ENCODE measurements at places on chromosomes 5 and 9. TPM values are rescaled to one million over a fixed set of nuclear protein-coding genes. Genes with fewer than 3 reads are reported as not detected.

- H3K4me3 ChIP-seq, result no peak overlapping the region
- H3K27ac ChIP-seq, result no peak overlapping the region
- H3K4me1 ChIP-seq, result no peaks in the 10 kb centered on the region
- no peak for DNase-seq
Observed at GRCh38 chr9:61674465-61674864, 484.6 kb downstream of the SPATA31A7 start.

The TMEM171 gene
- not detected for total RNA-seq

DNA sequence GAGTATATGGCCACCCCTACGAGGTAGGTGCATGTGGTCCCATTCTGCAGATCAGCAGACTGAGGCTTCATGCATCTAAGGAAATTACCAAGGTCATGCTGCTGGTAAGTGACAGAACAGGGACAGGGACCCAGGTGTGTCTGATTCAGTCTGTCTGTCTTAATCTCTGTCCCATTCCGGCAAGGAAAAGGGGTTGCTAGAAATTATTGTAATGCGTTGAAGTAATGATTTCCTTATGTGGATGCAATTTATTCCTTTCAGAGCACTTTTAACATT lies 76.8 kb downstream of the AMBP start:
- no peak for DNase-seq
- H3K36me3 ChIP-seq, result no peaks in the 10 kb centered on the region
- peaks cover 29% of the 10 kb centered on the region for H3K4me1 ChIP-seq

DNA sequence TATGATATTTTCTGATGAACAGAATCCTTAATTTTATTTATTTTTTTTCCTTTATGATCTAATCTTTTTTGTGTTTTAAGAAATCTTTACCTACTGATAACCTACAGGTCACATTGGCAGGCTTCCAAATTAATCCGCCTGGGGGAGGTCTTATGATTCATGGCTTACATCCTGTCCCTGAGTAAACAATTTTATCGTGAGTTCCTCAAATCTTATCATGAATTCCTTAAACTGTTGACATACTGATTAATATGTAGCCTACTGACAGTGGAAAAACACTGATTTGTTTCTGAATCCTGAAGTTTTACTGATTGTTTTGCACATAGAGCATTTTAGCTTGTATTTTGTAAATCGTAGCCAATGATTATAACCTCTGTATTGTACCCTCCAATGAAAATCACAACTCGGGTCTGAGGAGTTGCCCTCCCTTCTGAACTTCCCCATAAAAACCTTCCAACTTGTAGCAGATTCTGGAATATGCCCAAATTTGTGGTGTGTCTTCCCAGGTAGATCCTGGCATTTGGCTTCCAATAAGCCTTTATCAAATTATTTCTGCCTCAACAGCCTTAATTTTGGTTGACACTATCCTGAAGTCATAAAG lies 105.6 kb downstream of the VCAN start:
- H3K4me1 ChIP-seq, result no peaks in the 10 kb centered on the region
- H3K27ac ChIP-seq, result no peak overlapping the region
- no peak for DNase-seq
- no peak overlapping the region for H3K4me3 ChIP-seq

DNA sequence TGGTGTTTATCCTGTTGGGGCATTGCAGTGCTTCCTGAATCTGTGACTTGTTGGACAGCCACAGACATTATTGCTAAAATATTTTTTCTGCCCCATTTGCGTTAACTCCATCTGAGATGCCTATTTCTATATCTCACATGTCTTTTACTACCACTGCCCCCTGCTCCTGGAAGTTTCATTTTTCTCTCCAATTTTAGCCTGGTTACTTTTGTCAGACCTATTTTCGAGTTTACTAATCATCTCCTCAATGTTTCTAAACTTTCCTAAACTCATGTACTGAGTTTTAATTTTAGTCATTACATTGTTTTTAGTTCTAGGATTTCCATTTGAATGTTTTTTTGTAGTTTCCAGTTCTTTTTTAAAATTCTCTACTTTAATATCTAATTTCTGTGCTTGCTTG lies 17.6 kb downstream of the HAPLN1 start:
- peaks cover 5% of the 10 kb centered on the region for H3K27me3 ChIP-seq
- no peak overlapping the region for H3K4me3 ChIP-seq
- no peaks in the 10 kb centered on the region for H3K4me1 ChIP-seq
- no peak overlapping the region for H3K27ac ChIP-seq
- DNase-seq, result no peak
- H3K36me3 ChIP-seq, result no peaks in the 10 kb centered on the region

DNA sequence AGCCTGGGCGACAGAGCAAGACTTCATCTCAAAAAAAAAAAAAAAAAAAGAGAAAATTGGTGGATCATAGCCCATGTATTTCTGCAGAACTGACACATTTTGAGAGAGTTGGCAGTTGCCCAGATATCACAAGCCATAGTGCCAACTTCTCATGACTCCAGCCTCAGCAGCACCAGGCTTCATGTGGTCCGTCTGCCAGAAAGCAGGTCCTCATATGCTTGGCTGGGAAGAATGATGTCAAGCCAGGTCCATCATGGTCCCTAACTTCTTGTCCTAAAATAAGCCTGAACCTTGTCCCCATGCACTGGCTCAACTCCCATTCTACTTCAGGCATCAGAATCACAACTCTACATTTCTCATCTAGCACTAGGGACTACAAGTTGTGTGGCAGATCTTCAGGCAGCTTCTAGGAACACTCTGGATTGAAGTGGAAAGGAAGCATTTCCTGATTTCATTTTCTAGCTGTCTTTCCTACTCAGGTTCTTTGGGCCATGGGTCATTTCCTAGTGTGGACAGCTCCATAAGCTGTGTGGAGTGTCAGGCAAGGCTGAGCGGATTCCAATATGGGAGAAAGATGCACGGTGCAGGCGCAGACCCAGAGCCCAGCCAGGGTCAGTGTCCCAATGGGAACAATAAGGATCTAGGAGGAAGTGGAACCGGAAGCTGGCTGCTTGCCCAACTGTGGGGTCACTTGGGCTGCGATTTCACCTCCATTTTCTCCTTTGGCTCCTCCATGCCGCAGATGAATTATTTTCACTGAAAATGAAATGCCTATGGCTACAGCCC lies 90.1 kb downstream of the LMNB1 start:
- H3K27ac ChIP-seq, result no peak overlapping the region
- H3K4me3 ChIP-seq, result no peak overlapping the region
- H3K36me3 ChIP-seq, result peaks cover 5% of the 10 kb centered on the region
- H3K27me3 ChIP-seq, result no peaks in the 10 kb centered on the region
- H3K4me1 ChIP-seq, result peaks cover 20% of the 10 kb centered on the region
- no peak for DNase-seq

GRCh38 chr9:106799152-106799551 lies 63.8 kb upstream of the ZNF462 start:
- H3K4me1 ChIP-seq, result peaks cover 10% of the 10 kb centered on the region
- DNase-seq, result no peak
- H3K4me3 ChIP-seq, result no peak overlapping the region
- no peaks in the 10 kb centered on the region for H3K36me3 ChIP-seq
- no peak overlapping the region for H3K27ac ChIP-seq
- no peaks in the 10 kb centered on the region for H3K27me3 ChIP-seq

GRCh38 chr5:34516686-34517085 lies 139.4 kb upstream of the RAI14 start:
- DNase-seq, result no peak
- no peaks in the 10 kb centered on the region for H3K36me3 ChIP-seq
- H3K27ac ChIP-seq, result no peak overlapping the region
- no peaks in the 10 kb centered on the region for H3K27me3 ChIP-seq

DNA sequence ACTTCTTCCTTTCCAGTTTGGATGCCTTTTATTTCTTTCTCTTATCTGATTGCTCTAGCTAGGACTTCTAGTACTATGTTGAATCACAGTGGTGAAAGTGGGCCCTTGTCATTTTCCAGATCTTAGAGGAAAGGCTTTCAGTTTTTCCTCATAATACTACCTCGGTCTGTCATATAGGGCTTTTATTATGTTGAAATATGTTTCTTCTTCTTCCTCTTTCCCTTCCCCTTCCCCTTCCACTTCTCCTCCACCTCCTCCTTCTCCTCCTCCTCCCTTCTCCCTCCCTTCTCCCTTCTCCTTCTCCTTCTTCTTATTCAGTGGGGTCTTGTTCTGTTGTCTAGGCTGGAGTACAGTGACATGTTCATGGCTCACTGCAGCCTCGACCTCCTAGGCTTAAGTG lies 9.2 kb upstream of the TERT start:
- no peaks in the 10 kb centered on the region for H3K36me3 ChIP-seq
- no peak overlapping the region for H3K4me3 ChIP-seq

The ADGRV1 gene
- total RNA-seq, result not detected

- no peak overlapping the region for H3K4me3 ChIP-seq
- peaks cover 92% of the 10 kb centered on the region for H3K36me3 ChIP-seq
- no peak overlapping the region for H3K27ac ChIP-seq
Observed at GRCh38 chr9:125323615-125324014, 62.0 kb downstream of the GAPVD1 start.

DNA sequence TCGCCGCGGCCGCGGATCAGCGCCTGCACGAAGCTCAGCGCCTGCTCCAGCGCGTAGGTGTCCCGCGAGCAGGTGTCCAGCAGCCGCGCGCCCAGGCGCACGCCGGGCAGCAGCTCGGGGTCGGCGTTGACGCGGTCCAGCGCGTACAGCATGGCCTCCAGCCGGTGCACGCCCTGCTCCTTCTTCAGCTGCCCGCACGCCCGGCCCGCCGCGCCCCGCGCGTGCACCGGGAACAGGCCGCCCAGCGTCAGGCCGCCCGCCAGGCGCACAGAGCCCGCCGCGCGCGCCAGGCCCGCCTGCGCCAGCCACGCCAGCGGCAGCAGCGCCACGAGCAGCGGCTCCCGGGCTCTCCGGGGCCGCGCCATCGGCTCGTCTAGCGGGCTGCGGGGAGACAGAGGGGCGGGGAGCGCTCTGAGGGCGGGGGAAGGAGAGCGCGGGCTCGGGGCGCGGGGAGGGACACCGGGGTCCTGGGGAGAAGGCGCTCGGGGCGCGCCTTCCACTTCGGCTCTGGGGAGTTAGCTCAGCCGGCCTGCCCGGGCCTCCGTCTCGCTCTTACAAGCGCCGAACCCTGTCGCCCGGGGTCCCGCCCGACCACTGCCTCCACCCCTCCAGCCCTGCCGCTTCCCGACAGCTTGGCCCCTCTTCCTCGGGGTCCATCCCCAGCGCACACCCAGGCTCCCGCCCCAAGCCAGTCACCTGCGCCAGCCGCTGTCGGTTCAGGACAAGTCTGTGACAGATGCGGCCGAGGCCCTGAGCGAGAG lies at the start of gene GRM6:
Gene GRM6, minus strand, starts transcription at position 741 of the 761 bp plus-strand sequence. Its CDS starts 376 bp downstream, at position 365.
- peaks cover 4% of the 10 kb centered on the region for H3K4me1 ChIP-seq
- H3K27ac ChIP-seq, result no peak within 1 kb of the TSS
- H3K27me3 ChIP-seq, result peaks cover 87% of the 10 kb centered on the region
- DNase-seq, result no peak
- H3K4me3 ChIP-seq, result peak within 1 kb of the TSS; percentile 33
- H3K36me3 ChIP-seq, result no peaks in the 10 kb centered on the region

DNA sequence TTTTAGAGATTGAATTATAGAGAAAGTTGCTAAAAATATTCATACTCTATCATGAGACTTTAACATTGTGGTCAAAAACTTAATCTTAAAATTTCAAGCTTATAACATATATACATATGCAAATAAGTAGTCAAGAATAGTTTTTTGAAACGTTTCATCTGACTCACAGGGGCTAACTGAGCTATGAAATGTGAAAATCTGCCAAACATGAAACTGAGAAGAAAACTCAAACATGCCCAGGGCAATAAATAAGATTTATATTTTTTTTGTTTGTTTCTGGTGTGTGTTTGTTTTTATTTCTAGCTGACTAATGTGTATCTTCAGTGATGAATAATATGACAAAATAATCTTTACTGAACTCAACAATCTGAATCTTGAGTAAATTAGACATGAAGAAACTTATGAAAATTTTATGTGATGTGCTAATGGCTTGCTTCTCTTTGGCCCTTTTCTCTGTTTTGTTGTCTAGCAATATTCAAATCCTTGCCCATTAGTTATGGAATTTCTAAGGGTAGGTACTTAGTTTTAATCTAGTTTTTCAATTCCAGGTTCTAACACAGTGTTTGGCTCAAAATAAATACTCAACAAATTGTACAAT lies 99.9 kb downstream of the FAM174A start:
- H3K4me1 ChIP-seq, result no peaks in the 10 kb centered on the region
- H3K27me3 ChIP-seq, result no peaks in the 10 kb centered on the region
- H3K4me3 ChIP-seq, result no peak overlapping the region
- no peak overlapping the region for H3K27ac ChIP-seq
- H3K36me3 ChIP-seq, result no peaks in the 10 kb centered on the region

The NEUROG1 gene
- not detected for total RNA-seq

DNA sequence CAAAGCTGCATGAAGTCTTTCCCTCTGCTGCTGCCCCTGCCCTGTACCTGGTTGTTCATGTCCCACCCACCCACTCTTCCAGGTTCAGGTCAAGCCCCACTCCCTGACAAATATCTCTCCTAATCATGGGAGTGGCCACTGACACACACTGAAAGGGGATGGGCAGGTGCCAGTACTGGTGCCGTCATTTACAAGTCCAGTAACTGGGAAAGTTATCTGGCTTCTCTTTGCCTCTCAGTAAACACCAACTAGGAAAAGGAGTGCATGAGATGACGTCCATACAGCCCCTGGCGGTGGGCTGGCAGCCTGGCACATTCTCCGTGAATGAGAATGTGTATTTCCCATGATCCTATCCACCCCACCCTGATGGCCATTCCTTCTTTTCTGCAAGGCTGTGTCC lies 225.2 kb downstream of the FSTL4 start:
- H3K36me3 ChIP-seq, result no peaks in the 10 kb centered on the region
- H3K27ac ChIP-seq, result no peak overlapping the region
- H3K4me1 ChIP-seq, result peaks cover 5% of the 10 kb centered on the region
- H3K4me3 ChIP-seq, result no peak overlapping the region

DNA sequence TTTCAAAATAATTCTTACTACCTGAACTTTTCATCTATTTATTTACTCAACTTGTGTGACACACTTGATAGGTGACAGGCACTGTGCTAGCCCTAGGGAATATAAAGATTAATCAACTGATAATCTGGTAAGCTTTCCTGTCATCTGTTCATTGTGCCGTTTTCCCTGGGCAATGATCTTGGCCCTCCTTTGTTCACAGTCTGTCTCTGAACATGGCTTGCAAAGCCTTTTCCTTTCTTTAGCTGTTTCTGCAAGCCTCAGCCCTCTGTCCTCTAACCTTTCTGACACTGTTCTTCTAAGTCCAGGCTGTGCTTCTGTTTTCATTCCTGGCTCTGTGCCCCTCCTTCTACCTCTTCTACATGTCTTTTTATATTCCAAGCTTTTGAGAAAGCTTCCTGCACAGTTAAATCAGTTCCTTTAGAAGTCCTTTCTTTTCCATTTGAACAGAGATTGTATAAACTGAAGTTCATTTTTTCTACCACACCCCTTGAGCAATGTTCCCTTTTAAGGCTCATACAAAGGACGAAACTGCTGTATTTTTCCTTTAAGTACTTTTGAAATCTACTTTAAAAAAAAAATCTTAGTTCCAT lies 803.0 kb upstream of the ZNF608 start:
- H3K27me3 ChIP-seq, result no peaks in the 10 kb centered on the region
- H3K36me3 ChIP-seq, result no peaks in the 10 kb centered on the region
- H3K4me3 ChIP-seq, result no peak overlapping the region
- DNase-seq, result no peak
- H3K4me1 ChIP-seq, result peaks cover 12% of the 10 kb centered on the region

- no peak overlapping the region for H3K4me3 ChIP-seq
- no peaks in the 10 kb centered on the region for H3K27me3 ChIP-seq
- DNase-seq, result no peak
- no peak overlapping the region for H3K27ac ChIP-seq
- peaks cover 50% of the 10 kb centered on the region for H3K36me3 ChIP-seq
Observed at GRCh38 chr9:21853414-21853813, 51.0 kb downstream of the MTAP start.
